ENCODE measurements at places on chromosomes 6 and 20.

DNA sequence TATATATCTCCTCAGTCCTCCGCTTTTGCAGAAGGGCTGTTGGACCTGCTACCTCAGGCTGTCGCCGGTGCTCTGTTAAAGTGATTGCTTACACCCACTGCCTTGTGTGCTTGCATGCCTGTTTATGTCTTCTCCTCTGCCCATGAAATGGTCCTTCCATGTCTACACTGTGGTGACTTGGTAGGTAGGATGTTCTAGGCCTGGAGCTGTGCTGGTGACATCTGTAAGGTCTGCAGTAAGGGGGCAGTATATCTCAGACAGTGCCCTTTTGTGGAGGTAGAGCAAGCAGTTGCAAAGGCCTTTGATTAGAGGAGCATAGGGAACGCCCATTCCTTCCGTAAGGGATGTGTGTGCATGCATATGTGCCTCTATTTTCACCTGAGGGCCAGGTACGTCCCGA is 40.3 kb downstream of the VAPB start:
- DNase-seq: no peak

DNA sequence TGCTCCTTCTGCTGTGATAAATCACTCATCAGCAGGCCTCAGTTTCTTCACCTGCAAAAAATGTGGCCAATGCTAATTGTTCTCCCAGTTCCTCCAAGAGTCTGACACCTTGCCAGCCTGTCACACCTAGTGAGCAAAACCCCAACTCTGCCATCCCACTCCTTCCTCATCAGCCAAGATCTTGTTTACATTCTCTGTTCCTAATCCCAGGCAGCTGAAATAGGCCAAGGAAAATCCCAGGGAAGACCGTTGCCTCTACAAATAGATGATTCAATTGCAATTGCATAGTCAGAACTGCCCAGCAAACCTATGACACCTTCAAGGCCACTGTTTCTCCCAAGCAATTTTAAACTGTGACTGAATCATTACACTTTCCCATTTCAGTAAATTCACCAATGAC is 78.7 kb downstream of the GMDS start:
- no peak for DNase-seq

DNA sequence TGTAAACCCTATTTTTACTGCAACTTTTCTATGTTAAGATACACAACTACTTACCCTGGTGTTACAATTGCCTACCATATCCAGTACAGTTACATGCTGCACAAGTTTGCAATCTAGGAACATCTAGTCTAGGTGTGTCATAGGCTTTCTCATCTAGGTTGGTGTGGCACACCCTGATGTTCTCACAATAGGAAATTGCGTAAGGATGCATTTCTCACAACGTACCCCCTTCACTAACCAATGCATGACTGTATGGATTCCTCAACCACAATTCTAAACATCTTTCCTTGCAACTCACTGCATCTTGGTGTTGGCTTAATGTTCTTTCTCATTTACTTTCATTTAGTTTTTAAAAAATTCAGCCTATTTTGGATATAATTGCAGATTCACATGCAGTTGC is 31.6 kb downstream of the GJA10 start:
- DNase-seq: no peak

- no peak for DNase-seq
Measured at GRCh38 chr6:66638099-66638498, 931.1 kb upstream of the EYS start.

DNA sequence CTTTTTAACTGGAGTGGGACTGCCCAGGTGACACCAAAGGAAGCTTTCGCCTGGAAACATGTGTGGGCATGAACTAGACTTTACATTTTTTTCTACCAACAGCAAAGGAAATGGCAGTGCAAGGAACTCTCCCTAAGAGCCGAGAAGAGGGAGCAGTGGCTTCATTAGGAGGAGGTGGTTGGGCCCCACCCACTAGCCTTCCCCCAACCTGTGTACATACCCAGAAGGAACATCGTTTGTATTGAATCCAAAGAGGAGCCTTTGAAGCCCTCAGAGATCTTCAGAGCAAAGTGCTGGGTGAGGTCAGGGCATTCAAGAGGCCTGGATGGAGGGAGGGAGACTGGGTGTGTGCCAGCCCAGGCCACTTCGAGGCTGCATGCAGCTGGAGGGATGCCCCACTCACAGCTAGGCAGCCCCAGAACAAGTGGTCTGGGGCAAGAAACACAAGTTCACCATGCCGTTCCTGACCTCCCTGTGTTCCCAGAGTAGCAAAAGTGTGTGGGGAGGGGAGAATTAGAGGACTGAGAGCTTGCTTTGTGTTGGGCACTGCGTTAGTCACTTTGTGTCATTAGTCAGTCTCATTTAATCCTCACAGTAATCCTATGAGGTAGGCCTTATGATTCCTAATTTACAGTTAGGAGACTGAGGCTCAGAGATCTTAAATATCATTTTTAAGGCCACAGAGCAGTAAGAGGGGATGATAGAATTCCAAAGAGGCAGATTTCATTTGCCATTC is 191.6 kb upstream of the SUPT3H start:
- no peak for DNase-seq

GRCh38 chr20:16760431-16761304 is 12.5 kb downstream of the OTOR start:
- no peak for DNase-seq

DNA sequence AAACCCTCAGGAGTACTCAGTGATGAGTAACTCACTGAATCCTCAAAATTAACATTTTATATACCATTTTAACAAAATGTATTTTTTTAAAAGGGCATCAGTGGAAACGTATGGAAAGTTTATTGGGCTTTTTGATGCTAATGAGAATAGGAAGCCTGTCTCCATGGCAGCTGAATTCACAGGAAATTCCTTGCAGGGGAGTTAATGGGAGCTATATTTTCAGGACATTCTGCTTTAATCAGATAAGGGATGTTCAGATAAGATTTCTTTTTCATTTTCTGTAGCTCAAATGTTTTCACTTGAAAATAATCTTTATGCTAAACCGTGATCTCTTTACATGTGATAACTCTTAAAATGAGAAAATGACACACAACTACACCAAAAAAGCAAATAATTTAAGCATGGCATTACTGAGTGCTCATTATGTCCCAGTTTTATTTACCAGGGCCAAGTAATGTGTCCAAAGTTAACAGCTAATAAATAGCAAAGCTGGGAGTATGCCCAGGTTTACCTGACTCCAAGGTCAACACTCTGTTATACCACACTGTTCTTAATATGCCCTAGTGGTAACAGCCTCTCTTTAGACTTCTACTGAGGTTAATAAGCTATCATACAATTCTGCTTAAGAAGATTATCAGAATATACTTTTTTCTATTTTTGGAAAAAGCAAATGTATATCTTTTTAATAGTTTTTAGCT is 348.1 kb downstream of the GRIK2 start:
- DNase-seq: peak; percentile 21

- no peak for DNase-seq
Measured at GRCh38 chr6:144134737-144135136, 15.6 kb upstream of the STX11 start.

DNA sequence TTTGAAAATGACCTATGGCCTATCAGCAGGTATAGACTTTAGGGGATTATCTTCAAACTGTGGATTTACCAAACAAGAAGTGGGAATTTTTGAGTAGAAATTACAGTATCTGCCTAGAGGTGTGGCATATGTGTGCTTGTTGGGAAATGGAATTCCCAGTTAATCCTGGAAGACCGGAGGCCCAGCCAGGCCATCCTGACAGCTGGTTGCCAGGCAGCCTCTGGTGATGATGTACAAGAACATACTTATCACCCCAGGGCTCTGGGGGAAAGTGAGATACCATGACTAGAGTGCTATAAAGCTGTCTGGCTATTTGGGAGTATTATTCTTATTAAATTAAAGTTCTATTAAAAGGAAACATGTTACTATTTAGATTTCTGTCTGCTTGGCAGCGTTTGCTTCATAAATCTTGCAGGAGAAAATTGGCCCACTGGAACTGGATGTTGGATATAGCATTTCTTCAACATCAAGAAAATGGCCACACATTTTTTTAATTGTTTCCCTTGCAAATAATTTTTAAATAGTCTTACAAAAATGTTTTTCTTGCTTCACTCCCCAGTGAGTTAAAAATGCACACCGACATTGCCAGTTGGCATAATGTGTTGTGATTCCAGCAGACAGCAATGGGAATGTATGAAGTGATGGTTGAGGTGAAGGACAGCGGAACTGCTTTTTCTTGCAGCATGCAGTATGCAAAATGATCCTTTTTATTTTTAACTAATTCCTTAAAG is 187.8 kb downstream of the MYLK4 start:
- no peak for DNase-seq

DNA sequence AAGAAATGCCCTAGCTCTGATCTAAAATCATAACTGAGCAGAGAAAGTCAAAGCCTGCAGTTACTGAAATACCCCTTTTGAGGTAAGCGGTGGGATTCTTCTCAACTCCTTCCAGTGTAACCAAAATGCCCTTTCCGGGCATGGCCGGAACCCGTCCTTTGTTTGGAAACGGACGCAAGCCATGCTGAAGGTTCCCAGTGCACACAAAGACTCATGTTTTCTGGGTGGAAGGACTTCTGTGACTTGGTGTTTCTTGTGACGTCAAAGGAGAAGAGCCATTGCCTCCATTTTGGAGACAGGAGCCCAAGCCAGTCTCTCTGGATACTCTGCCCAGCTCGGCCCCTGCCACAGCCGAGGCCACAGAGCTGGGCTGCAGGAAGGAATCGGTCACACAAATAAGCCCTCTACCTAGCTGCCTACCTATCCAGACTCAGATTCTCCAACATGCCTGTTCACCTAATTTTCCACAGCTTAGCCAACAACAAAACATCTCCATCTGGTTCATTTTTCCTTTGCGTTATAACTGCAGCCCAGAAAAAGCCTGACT is 182.8 kb downstream of the TBXT start:
- no peak for DNase-seq

DNA sequence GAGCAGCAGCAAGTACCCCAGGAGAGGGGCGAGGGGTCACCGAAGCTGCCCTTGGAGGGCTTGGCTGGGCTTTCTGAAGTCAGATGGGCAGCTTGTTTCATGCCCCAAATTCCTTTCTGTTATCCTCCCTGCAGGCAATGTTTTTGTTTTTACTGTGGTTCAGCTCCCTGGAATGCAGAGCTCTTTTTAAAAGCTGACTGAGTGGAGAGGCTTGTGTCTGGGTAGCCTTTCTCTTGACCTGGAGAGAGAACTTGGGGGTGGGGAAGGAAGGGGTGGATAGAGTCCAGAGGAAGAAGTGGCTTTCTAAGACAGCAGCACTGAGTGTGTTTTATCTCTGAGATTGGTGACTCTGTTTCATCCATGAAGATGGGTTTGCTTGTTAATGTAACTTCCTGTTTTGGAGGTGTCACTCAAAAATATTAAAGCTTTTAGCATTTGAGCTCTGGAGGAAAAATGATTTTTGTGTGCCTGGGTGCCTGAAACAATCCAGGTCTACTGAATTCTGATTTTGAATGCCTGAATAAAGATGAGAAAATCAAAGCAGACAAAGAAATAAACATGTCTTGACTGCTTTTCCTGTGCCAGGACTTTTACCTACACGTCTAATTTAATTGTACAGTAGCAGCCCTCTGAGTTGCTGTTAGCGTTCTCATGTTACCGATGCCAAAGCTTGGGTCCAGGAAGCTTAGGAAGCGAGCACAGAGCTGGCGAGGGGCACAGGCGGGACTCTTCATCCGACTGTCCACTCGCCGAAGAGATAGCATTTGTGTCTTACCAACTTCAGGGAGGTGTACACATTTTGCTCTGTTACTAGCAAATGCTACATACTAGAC is 78.2 kb upstream of the EEF1E1 start:
- no peak for DNase-seq

DNA sequence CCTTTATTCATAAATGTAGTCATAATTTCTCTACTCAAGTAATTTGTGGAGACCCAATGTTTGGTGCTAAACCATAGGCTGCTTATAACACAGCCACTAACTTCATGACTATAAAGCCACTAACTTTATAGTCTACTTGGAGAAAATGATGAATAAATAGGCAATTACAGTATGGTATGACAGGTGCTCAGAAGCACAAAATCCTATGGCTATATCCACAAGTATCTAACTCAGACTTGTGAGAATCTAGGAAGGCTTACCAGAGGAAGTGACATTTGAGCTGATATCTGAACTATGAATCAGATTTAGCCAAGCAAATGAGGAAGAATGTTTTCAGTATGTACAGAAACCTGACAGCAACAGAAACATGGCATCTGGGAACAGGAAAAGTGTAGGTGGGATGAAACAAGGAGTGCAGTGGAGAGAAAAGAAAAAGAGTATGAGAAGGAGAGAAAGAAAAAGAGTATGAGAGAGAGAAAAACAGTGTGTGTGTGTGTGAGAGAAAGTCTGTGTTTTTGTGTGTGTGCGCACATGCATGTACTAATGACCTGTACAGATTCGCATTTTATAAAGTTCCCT is 59.9 kb downstream of the REV3L start:
- no peak for DNase-seq

- DNase-seq: no peak
Measured at GRCh38 chr6:134169871-134170486, 117.6 kb upstream of the SLC2A12 start.

DNA sequence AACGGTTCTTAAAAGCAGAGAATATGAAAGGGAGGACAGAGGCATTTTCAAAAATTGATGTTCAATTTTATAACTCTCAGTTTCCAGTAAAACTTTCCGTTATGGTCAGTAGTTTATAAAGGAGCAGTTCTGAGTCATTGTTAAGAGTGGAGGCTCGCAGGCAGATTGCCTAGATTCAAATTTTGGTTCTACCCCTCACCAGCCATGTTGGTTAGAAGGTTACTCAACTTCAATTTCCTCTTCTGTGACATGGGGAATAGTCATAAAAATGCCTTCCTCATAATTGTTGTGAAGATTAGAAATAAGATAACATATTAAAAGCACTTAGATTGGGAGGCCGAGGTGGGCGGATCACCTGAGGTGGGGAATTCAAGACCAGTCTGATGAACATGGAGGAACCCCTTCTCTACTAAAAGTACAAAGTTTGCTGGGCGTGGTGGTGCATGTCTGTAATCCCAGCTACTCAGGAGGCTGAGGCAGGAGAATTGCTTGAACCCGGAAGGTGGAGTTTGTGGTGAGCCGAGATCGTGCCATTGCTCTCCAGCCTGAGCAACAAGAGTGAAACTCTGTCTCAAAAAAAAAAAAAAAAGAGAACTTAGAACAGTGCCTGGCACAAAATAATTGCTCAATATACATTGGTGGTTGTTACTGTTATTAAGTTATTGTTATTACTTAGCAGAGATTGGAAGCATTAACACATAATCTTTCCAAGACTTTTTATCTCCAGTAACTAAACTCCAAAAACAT is 348.9 kb downstream of the NRN1 start:
- DNase-seq: no peak

- DNase-seq: no peak
Measured at GRCh38 chr20:20414640-20415220, 46.8 kb downstream of the INSM1 start.

Data from NCI-H2081 treated with DMSO at 0.1 percent for 48 hours (cell line).